ENCODE measurements at places on chromosomes 7 and 10. TPM values are rescaled to one million over a fixed set of nuclear protein-coding genes. Genes with fewer than 3 reads are reported as not detected.

DNA sequence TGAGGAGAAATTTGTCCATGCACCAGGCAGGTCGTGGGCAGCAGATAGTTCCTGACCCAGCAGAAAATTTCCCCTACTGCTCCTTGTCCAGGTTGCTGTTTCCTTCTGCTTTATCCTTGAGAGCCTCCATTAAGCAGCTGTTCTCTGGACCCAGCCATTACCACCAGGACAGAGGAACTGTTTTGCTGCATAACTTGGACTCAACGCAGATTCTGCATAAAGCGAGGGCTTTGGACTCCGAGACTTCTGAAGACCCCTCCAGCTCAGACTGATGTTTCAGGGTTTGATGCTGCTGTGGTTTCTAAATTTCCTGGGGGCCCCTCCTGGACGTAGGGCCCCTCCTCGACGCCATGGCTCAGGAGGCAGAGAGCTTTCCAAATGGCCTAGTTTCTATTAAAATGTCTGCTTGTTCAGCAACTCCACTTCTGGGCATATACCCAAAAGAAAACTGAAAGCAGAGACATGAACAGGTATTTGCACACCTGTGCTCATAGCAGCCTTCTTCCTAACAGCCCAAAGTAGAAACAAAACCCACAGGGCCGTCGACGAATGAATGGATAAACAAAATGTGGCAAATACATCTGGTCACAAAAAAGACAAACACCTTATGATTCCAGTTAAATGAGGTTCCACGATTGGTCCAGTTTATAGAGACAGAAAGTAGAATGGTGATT lies 28.3 kb upstream of the LMTK2 start:
- no peak for DNase-seq

DNA sequence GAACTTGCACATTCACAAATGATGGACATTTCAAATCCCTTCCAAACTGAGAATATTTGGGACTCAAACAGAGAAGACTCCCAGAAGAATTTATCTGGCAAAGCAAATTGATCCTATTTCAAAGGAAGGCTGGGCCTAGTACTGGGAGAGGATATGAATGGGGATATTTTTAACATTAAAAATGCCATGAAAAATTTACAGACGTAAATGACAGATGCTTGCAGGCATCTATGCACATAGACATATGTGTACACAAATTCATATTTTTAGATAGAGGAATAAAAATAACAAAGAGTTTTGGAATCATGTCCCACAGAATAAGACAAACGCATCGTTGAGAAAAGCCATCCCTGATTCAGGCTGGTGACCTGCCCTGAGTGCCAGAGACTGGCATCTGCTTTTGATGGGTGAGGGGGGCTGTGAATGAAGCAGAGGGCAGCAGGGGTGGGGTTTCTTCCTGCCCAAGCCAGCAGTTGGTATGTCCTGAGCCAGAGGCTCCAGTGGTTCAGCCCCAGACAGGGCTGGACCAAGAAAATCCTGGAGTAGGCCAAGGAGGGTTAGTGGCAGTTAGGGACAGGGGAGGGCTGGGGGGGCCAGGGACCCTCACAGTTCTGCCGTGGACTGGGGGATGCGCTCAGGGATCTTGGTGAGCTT lies 138.5 kb downstream of the SLIT1 start:
- no peak for DNase-seq

DNA sequence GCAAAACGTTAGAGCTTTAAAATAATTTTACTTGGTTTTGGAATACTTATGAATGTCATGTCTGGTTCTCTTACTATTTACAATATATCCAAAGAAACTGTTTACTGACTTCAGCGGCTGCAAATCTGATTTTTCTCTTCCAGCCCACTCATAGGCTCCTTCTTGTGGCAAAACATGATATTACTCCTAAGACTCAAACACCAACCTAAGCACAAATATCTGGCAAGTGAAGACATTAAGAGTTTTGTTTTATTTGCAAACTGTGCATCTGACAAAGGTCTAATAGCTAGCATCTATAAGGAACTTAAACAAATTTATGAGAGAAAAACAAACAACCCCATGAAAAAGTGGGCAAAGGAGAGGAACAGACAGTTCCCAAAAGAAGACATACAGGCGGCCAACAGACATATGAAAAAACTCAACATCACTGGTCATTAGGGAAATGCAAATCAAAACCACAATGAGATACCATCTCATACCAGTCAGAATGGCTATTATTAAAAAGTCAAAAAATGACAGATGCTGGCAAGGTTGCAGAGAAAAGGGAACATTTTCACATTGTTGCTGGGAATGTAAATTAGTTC lies 20.3 kb upstream of the GJC3 start:
- no peak for DNase-seq

GRCh38 chr7:42247301-42247700 lies 10.3 kb upstream of the GLI3 start:
- DNase-seq: peak; percentile 78

SH2D4B gene
- 0.07 TPM for total RNA-seq
